Cortex of kidney (tissue), 1 donor: ENCODE measurements at places on chromosomes 3 and 15.

GRCh38 chr3:186754871-186755270, 28.5 kb upstream of the EIF4A2 start:
- no peak for DNase-seq

DNA sequence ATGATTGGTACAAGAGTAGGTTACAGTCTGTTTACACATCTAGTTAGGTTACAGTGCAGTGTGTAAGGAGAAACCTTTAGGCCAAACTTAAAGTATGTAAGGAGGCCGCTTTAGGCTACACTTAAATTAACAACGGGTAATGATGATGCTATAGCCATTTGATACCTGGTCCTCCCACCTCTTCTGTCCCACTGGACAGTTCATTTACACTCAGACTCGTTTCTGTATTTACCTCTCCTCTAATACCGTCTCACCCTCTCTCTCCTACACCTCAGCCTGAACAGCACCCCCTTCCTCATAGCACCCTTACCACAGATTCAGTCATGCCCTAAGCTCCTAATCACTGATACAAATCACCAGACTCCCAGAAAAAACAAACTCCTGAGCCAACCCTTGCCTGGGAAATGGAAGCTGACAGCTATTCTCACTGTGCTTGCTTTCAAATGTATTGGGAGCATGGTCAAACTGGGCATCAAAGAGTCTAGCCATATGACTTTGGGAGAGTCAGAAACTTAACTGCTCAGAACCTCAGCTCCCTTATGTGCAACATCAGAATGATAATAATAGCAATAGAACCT, 241.3 kb upstream of the SETMAR start:
- DNase-seq, result no peak

DNA sequence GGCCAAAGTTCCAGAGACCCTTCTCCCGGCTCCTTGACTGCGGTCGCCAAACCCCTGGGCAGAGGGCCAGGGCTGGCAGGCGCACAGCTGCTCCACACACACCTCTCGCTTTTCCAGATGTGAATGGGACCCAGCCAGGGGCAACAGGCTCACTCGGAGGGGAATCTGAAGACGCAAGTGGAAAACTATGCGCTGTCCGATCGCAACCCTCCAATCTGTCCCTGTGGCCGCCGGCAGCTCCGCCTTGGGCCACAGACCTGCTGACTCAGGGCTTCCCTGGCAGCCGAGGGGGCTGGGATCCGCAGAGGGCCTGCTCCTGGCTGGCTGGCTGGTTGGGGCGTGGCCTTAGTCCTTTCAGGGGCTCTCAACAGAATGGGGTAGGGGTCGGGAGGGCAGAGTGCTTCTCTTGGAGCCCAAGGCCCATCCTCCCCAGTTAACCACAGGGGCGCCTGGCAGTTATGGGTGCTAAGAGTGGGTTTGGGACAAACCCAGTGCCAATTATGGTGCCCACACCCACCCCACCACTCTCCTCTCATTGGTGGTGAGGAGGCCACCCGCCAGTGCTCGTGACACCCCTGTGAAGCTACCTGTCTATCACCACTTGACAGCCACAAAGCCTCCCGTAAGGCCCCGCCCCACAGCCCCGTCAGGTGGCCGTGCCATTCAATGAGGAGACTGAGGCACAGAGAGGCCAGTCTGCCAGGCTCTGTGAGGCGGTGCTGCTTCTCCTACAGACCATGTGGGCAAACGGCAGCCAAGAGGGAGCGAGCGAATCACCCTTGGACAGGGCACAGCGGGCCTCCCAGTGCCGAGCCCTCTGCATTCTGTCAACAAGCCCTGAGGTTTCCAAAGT, 53.8 kb downstream of the IQSEC1 start:
- DNase-seq, result no peak

DNA sequence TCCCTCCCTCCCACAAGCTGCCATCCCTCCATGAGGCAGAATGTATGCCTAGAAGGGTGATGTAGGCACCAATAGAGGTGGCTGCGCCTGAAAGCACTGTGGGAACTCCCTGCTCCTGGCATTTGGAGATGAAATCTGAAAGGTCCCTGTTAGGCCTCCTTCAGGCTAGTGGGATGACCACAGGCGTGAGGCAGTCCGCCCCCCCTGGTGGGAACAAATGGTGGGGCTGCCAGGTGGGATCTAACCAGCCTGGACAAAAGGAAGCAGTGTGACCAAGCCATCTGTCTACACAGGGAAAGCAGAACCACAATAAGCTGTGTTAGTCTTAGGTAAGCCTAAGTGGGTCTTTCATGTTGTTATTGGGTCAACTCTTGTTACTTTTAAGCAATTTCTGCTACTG, 25.3 kb downstream of the IL5RA start:
- no peak for DNase-seq

DNA sequence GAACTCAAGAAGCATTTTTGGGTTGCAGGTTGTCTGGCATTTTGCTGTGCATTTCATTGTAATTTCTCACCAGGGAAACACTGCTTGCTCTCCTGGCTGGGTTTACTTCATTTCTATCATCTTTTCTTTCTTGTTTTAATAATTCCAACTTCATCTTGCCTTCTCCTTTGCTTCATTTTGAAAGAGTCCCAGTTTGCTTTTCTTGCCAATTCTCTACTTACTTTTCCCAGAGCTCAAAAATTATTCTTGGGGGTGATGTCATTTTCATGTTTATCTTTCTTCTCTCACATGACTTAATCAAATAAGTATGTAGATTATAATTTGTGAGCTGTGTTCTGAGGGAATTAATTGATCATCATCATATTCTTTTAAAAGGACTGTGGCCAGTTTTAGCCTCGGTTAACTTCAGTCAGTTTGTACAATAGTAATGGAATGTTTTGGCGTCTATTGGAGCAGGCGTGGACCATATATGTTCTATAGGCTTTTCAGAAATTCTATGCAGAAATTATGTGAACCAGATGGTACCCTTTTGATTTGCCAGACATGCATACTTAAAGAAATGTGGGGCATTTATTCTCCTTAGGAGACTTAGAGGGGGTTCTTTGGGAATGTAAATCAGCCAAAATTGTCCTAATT, 30.1 kb downstream of the SH3GL3 start:
- DNase-seq, result no peak

GRCh38 chr15:40693904-40694687, 878 bp upstream of the RAD51 start:
- DNase-seq, result no peak

- DNase-seq, result no peak
Measured at GRCh38 chr3:39124876-39125840, 17.7 kb downstream of the TTC21A start.

DNA sequence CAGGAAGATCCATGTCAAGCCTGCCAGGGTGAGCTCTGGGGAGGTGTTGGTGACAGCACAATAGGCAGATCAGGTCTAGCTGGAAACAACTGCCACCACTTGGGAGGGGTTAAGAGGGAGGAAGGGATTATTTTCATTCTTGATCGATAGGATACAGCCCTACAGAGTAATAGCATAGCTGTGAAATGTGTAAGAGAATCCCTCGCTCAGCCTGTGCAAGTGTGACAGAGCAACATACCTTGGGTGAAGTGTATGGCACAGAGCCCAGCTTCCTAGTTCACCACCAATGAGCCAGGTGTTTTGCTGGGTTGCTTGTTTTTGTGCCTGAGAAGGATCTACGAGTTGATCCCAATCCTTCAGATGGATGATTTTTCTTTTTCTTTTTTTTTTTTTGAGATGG, 9.2 kb upstream of the DCUN1D1 start:
- DNase-seq, result no peak

- DNase-seq, result no peak
Measured at GRCh38 chr3:171159822-171160157, 133.3 kb upstream of the SLC2A2 start.

- DNase-seq, result no peak
Measured at GRCh38 chr3:37214076-37214475, 39.7 kb upstream of the LRRFIP2 start.

DNA sequence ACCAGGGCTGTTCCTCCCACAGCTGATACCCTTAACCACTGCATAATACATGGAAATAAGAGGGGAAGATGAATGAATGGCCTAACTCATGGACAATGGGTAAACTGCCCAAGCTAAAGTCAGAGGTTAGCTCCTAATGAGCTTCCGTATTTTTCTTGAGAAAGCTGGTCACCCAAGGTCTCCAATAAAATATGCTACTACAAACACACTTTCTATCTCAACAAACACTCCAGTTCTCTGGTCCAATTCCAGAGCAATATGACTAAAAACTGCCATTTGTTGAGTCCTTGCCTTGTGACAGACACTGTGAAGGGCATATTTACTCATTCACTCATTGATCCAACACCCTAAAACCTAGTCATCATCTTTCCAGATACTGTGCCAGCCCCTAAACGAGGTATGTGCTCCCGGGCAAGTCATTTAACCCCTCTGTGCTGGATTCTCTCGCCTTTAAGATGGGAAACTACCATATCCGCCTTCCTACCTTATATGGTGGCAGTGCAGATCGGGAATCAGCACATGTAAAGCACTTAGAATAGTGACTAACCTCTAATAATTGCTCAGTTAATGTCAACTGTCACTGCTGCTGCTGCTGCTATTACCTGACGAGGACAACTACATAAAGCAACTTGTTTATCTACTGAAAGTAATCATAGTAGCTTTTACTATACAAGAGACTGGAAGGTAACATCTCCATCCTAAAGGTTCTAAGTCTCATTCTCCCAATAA, 89.1 kb downstream of the XXYLT1 start:
- DNase-seq, result no peak

- no peak for DNase-seq
Measured at GRCh38 chr15:89690276-89691218, at the start of the genes PEX11A and WDR93. PEX11A (minus strand) TSS chr15:89690754; CDS start chr15:89690632, 122 bp downstream. WDR93 (plus strand) TSS chr15:89690811; CDS start chr15:89701747, 10,936 bp downstream.

DNA sequence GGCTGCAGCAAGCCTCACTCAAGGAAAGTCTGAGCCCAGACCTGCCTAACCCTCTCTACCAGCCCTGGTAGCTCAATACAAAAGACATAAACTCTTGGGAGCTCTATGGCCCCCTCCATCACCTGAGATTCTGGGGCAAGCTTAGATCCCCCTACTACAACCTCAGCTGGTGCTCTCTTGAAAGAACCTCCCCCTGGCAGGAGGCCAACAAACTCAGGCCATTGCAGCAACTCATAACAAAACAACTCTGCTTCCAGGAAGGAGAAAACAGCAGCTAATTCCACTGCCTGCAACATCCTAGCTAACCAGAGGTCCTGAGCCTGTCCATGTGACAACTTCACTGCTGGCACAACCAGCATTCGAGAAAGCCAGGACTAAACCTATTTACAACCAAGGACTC, 169.2 kb downstream of the ROBO1 start:
- DNase-seq, result no peak

- DNase-seq, result no peak
Measured at GRCh38 chr3:116033516-116033915, 410.2 kb downstream of the GAP43 start.

- no peak for DNase-seq
Measured at GRCh38 chr15:76057332-76058000, 2.3 kb upstream of the TMEM266 start.

DNA sequence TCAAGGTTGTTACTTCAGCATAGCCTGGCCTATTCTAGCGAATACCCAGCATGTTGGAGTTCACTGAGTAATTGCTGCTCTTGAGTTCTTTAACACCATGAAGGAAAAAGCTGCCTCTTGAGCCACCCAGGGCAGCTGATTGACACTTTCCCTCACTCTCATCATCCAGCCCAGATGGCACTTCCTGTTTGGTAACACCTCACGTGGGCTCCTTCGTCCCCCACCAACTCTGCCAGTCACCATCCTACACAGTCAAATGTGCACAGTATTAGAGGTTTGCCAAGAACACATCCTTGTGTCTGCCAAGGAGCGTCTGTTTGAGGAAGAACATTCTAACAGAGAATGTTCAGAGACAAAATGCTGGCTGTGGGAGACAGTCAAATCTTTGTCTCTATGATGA, 266.3 kb downstream of the RPLP1 start:
- DNase-seq, result no peak

- DNase-seq, result no peak
Measured at GRCh38 chr15:100032358-100033085, 299.3 kb upstream of the LYSMD4 start.

GRCh38 chr15:31473385-31474058, 146.9 kb downstream of the KLF13 start:
- DNase-seq, result no peak

DNA sequence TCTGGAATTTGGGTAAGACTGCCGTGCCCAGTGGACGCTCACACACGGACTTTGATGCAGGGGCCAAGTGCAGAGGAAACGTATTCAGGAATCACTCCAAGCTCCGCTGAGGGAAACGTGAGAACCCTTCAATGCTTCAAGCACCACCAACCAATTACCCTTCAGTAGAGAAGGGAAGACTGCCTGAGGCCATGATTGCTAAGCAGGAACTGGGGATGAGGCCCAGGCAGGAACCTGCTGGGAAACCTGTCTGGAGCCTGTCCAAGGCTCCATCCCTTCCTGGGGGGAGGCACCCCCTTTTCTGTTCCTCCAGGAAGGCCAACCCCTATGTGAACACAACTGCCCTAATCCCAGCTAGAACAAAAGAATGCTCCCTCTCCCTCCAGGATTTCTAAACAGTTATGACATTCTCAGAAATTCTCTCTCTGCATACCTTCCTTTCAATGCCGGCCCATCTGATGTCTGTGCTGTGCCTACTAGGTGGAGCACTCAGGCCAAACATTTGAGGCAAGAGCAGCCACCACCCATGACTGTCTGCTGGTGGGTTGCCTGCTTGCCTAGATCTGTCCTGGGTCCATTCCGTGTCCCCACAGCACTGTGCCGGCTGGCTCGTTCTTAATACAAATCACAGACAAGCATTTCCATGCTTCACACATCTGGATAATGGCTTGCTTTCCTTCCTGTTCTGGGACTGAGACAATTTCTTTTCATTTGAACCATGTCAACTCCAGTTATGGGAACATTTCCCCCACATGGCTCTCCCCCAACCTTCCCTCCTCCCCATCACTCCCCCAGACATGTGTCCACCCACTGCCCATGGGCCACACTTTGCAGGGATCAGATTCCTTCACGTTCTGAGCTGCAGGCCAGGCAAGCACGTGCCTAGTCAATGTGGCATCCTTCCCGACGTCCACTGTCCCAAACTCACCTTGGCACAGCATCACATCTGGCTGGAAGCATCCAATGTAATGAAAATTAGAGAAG, 149.4 kb downstream of the ADAMTS17 start:
- DNase-seq, result no peak

DNA sequence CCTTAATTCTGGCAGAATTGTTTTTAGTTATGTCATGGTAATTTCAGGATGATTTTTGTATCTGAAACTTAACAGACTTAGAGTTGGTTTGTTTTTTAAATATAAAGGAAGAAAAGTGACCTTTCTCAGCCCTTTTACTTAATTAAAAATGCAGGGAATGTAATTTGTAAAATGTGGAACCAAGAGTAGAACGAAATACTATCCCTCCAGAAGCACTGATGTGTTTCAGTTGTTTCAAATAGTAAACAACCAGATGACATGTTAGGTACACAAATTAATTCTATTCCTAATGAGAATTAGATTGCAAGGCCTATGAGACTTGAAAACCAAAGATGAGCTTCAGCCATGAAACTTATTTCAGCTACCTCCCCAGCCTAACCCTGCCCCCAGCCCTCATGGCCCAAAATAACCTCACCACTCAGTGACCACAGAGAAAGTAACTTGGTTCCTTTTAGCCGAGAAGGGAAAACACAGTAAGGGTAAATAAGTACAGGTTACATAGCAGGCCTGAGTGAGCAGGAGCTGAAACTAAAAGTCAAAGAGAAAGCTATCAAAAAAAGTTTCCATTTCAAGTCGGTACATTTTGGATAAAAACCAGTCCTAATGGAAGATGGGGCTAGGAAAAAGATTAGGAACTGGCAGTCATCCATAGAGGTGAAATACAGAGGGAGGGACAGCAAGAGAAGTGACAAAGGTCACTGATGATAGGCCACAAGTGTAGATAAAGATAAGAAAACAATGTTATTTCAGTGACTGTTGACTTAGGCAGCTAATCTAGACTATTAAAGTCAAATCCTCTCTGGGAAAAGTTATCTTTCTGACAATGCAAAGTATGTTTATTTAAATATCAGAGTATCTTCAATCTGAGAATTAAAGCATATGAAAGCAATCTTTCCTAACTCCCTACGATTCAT, 23.2 kb downstream of the SENP8 start:
- no peak for DNase-seq
